ENCODE measurements at places on chromosomes 4 and X.

DNA sequence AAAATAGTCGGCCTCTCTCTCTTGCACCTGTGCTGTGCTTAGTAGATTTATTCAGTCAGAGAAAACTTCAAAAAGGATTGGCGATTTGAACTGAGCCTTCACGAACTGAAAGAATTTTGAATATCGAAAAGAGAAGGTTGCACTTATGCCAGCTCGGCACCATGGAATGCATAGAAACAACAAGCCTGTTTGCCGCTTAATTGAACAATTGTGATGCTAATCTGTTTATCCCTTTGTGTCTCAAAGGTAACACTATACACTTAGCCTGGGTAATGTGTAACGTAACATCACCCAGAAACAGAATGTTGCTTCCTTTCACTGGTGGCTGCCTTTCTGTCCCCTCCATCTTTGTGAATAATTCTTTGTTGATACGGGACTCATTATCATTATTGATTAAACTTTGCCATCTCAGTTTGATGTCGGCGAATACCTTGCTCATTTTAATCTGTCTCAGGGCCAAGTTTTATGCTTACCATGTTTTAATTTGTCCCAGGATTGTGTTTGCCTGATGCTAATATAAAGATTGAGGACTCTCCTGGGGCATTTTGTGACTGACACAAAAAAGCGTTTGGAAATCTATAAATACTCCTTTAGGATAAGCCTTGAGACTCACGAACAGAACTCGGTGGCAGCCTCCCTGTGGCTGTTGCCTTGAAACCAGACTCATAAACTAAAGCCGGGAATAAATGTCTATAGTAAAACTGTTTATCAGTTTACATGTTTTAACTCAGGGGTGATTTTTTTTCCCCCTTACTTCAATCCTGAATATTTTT is 400.5 kb downstream of the RAPGEF2 start:
- no peak for DNase-seq

DNA sequence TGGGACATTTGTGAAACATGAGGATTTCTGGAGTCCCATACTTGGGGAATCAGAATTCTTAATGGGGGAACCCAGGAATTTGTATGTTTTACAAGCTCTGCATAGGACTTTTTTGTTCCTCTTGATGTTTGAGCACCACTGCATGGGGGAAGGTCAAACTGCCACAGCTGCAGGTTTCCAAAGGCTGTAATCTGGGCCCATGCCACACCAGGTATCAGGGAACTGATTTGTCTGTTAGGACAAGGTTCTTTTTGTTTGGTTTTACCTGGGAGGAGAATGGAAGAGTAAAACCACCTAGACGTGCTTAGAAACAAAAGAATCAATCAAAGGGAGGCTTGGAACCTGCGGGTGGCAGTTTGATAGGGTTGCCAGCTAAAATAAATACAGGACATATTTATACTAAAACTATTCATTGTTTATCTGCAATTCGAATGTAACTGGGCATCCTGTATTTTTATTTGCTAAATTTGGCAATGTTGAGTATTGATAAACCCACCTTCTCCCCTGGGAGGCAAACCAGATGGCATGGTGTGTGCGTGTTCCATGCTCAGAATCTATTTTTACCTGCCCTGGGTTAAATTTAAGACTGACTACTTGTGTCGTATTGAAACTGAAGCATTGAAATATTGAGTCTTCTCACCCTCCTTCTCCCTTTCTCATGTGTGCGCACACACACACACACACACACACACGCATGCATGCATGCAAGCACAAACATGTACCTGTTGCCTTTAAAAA is 63.7 kb downstream of the TMEM164 start:
- no peak for DNase-seq

DNA sequence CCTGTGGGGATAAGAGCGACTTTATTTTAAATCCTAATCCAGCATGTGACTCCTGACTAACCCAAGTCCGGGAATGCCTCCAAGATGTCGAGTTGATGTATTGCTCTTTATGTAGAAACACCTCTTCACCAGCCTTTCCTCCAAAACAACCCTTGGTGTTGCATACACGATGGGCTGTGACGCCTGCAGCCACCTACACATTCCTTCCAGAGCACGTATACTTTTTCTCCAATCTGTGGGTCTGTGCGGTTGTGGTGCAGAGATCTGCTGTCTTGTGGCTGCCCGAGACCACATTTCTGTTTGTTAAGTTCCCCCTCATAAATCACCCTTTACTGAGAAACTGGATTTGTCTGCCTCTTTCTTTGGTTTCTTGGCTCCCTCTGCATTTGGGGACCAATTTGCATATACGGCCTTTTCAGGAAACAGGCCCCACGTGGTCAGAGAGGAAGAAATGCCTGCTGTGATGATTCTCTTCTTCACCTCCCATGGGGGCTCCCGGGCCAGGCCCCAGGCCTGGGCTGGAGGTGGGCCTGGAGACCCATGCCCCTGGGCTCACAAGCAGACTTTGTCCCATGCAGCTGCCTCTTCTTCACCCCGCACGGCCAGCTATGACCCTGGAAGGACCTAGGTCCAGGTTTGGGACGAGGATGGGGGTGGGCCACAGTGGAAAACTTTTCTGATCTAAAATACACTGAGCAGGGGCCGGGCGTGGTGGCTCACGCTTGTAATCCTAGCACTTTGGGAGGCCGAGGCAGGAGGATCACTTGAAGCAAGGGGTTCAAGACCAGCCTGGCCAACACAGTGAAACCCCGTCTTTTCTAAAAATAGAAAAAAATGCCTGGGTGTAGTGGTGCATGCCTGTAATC is 21.4 kb upstream of the AFAP1 start:
- no peak for DNase-seq

DNA sequence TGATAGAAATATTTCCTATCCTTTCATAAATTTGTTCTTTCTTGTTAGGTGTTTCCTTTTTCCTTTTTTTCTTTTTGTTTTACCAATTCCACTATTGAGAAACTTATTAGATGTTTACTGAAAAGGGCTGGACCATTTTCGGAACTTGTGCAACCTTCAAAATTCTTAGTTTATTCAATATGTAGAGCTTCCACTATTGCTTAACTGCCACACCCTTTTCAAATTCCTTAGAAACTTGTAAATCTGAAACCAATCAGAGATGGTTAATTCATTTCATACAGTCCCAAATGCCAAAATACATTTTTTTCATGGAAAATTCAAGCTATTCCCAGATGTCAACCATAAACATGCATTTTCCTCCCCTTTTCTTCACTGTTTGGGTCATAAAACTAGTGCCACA is 66.1 kb upstream of the SLC39A8 start:
- DNase-seq = no peak

GRCh38 chr4:172998527-172999469 is 169.8 kb upstream of the GALNT7 start:
- DNase-seq = no peak

DNA sequence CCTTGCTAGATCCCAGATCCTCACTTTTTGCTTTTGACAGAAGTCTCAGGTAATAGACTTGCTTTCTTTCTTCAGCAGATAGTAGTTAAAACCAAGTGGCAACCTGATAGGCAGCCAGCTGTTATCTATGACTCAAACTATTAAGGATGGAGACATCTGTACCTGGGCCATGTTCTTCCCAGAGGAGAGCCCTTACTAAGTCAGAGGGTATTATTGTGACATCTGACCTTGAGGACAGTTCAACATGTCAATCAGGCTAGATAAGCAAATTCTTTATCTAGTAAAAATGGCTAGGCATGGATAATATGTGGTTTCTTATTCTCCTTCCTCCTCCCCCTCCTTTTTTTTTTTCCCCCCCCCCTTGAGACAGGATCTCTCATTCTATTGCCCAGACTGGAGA is 39.2 kb downstream of the TRIM2 start:
- DNase-seq = no peak

- DNase-seq = no peak
Observed at GRCh38 chr4:153927451-153927850, 138.6 kb upstream of the SFRP2 start.

DNA sequence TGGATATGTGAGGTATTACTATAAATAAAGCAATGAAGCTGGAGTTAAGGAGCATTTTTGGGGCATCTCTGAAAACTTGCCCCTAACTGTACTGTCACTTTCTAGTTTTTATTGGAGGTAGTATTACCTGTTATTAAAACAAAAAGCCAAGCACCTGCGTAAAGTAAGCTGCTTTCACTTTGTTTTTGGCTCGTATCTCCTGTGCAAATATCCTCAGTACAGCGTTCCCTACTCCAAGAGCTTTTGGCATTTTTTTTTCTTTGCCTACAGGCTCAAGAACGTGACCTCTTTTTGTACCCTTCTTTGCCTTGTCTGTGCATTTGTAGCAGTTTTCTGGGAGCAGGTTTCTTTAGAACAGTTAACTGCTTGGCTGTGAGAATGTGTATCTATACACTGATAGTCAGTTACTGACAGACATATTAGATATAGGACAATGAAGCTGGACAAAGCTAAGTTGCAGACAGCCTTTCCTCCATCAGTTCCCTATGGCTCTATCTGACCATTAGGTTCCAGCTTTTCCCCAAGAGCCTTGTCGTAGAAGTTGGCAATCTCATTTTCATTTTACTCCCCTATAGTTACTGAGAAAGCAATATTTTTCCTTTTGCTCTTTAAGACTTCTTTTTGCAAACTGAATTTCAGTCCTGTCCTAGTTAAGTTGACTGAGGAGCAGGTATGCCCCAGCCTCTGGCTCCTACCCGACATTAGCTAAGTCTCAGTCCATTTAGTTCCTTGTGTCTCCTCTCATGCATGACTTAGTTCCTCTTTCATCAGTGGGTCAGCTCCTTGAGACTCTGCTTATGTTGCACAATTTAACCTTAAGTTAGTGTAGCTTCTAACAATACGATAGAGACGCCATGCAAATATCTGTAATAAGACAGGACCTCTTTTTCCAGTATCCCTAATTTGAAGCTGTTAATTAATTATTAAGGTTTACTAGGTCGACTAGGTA is 71.5 kb upstream of the HPRT1 start:
- no peak for DNase-seq

DNA sequence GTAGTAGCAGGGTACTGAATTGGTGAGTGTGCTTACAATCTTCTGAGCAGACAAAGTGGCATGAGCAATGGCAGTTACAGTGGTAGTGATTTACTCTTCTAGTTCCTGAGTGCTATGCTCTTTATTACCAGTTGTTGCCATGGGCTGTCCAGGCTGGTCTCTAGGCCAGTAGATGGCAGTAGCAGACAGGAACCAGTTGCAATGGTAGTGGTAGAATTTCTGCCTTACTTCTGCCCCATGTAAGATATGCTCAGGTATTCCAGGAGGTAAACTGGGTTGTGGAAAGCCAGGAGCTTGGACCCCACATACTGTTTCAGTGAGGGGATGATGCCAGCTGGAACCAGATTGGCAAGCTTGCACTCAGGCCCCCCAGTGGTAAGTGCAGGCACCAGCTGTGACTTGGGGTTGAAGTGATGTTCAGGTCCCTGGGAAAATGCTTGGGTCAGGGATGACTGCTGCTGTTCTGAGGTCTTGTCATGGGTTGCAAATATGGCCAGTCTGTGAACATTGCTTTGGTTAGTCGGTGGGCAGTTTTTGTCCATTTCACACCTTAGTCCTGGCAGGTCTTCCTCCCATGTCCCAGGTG is 63.0 kb upstream of the ZXDB start:
- no peak for DNase-seq

- DNase-seq = no peak
Observed at GRCh38 chrX:80556148-80556547, 135.9 kb downstream of the TENT5D start.

DNA sequence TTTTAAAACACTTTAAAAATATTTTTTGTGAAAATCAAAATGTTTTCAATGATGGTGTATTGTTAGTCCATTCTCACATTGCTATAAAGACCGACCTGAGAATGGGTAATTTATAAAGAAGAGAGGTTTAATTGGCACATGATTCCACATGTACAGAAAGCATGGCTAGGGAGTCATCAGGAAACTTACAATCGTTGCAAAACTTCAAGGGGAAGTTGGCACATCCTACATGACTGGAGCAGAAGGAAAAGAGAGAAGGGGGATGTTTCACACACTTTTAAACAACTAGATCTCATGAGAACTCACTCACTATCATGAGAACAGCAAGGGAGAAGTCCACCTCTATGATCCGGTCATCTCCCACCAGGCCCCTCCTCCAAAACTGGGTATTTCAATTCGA is 110.7 kb downstream of the TMEM47 start:
- DNase-seq = no peak

DNA sequence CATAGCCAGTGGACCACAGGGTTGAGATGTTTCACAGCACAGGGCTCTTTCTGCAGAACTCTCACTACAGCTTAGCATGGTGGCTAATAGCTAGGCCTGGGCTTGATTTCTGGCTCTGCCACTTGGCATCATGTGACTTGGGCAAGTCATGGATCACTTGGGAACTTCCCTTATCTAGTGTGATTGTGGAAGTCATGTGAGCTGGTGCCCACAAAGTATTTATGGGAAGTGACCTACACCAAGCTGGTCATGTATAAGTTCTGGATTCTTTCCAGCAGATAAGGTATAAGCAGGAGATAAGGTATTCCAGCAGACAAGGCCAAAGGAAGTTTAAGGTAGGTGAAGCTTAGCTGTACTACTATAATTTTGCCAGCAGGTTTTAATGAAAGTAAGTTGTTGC is 61.0 kb downstream of the REELD1 start:
- DNase-seq = no peak

GRCh38 chr4:85963231-85963630 is 396.6 kb downstream of the MAPK10 start:
- no peak for DNase-seq

- no peak for DNase-seq
Observed at GRCh38 chr4:36214735-36215485, 29.4 kb downstream of the ARAP2 start.

GRCh38 chr4:7183161-7183560 is 9.2 kb upstream of the SORCS2 start:
- no peak for DNase-seq

GRCh38 chr4:122107680-122108079 is 44.5 kb upstream of the BLTP1 start:
- DNase-seq = no peak

- no peak for DNase-seq
Observed at GRCh38 chrX:134469486-134469885, 9.5 kb downstream of the HPRT1 start.

DNA sequence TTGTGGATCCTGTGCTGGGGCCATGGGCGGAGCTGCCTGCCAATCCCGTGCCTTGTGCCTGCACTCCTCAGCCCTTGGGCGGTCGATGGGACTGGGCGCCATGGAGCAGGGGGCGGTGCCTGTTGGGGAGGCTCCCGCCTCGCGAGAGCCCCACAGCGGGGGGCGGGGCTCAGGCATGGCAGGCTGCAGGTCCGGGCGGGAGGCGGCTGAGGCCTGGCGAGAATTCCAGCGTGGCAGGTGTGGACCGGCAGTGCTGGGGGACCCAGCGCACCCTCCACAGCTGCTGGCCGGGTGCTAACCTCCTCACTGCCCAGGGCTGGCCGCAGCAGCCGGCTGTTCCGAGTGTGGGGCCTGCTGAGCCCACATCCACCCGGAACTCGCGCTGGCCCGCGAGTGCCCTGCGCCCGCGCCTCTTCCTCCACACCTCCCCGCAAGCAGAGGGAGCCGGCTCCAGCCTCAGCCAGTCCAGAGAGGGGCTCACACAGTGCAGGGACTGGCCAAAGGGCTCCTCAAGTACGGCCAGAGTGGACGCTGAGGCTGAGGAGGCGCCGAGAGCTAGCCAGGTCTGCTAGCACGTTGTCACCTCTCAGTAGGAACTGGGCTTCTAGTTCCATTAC is 85.9 kb downstream of the GBA3 start:
- DNase-seq = no peak

GRCh38 chrX:132227383-132228112 is 8.3 kb upstream of the RAP2C start:
- no peak for DNase-seq

- no peak for DNase-seq
Observed at GRCh38 chr4:47413521-47413920, 50.0 kb downstream of the COMMD8 start.

All from NCI-H2107 (cell line).